ENCODE measurements at places on chromosomes 5 and 9. TPM values are rescaled to one million over a fixed set of nuclear protein-coding genes. Genes with fewer than 3 reads are reported as not detected.

Gene HAPLN1
- total RNA-seq = not detected

Gene RANBP3L
- total RNA-seq = not detected

Gene TMEM252
- total RNA-seq = not detected

Gene PCDHGA10
- total RNA-seq = 1.9 TPM

Gene NDFIP1
- 34.6 TPM for total RNA-seq

Gene PCDHA6
- not detected for total RNA-seq

Gene MYMK
- total RNA-seq = not detected

Gene UCK1
- 31.8 TPM for total RNA-seq

Data from B cell (primary cell).